PC-9 (cell line): ENCODE measurements at places on chromosomes 12 and 14. TPM values are rescaled to one million over a fixed set of nuclear protein-coding genes. Genes with fewer than 3 reads are reported as not detected.
A peak's percentile ranks its signal among the peaks of the same experiment; 100 is the strongest.

DNA sequence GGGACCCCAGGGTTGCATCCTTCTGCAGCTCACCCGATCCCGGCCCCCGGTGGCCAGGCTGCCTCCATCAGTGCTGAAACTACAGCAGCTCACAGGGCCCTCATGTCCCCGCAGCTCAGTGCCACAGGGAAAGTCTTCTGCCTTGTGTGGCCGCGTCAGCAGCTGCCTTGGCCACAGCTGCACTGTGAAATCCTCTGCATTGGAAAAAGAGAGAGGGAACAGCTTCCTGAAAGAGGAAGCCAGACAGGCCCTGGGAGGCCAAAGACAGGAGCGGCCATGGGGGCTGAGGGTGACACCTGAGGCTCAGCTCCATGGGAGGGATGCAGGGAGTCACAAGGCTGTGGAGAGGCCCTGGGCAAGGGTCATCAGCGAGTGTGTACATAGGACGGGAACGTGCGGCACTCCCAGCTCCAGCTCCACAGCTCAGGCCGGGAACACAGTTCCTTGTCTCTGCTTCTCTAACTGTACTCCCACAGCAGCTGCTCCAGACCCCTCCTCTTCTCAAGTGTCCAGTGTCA lies 32.7 kb downstream of the PARP2 start:
- no peak overlapping the region for H3K27ac ChIP-seq
- no peak for DNase-seq
- no peaks in the 10 kb centered on the region for H3K27me3 ChIP-seq
- no peaks in the 10 kb centered on the region for H3K36me3 ChIP-seq
- H3K4me1 ChIP-seq = no peaks in the 10 kb centered on the region

GRCh38 chr14:83992857-83993256 lies 1537.1 kb upstream of the FLRT2 start:
- no peaks in the 10 kb centered on the region for H3K36me3 ChIP-seq
- DNase-seq = no peak
- no peak overlapping the region for H3K4me3 ChIP-seq
- H3K27ac ChIP-seq = no peak overlapping the region

GRCh38 chr14:103031956-103032355 lies 25.4 kb downstream of the CDC42BPB start:
- H3K4me1 ChIP-seq = peaks cover 36% of the 10 kb centered on the region
- DNase-seq = no peak
- no peaks in the 10 kb centered on the region for H3K36me3 ChIP-seq
- H3K27me3 ChIP-seq = no peaks in the 10 kb centered on the region

- H3K27me3 ChIP-seq = peaks cover 5% of the 10 kb centered on the region; the same call in 1 of the 2 replicates
- no peak for DNase-seq
- no peaks in the 10 kb centered on the region for H3K36me3 ChIP-seq
- H3K4me1 ChIP-seq = no peaks in the 10 kb centered on the region
These were observed 273.9 kb downstream of the GLT1D1 start for GRCh38 chr12:129127211-129127610.

DNA sequence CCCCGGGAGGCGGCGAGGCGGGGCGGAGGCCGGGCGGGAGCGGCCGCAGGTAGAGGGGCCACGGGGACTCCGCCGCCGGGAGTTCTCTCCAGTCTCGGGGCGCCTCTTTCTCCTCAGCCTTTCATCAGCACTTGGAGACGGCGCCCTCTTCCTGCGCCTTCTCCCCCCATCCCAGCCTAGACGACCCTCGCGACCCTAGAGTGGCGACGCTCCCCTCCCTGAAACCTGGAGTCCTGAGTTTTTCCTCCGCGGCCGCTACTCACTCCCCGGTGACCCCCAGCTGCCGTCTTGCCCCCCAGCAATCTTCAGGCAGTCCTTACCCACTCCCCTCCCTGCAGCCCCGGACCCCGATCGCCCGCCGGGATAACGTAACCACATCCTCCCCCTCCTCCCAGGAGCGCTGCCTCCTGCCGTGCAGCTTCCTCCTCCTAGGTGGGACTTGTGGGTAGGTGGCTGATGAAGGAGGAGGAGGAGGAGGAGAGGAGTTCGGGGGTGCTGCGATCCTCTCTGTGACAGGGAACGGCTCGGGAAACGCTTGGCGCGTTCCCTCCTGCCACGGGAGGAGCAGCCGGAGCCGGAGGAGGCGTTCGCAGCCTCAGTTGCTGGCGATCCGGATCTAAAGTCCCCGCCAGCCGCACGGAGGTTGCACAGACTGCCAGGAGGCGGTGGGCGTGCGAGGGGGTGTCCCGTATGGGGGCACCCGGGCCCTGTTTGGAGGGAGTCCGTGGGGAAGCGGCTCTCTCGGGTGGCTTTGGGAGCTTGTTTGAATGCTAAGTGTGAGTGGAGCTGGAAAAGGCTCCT lies 891 bp downstream of the PLEKHA5 start:
- peaks cover 15% of the 10 kb centered on the region; the same call in 1 of the 2 replicates for H3K36me3 ChIP-seq
- H3K27me3 ChIP-seq = no peaks in the 10 kb centered on the region
- peak overlapping the region; percentile 36 for H3K27ac ChIP-seq

DNA sequence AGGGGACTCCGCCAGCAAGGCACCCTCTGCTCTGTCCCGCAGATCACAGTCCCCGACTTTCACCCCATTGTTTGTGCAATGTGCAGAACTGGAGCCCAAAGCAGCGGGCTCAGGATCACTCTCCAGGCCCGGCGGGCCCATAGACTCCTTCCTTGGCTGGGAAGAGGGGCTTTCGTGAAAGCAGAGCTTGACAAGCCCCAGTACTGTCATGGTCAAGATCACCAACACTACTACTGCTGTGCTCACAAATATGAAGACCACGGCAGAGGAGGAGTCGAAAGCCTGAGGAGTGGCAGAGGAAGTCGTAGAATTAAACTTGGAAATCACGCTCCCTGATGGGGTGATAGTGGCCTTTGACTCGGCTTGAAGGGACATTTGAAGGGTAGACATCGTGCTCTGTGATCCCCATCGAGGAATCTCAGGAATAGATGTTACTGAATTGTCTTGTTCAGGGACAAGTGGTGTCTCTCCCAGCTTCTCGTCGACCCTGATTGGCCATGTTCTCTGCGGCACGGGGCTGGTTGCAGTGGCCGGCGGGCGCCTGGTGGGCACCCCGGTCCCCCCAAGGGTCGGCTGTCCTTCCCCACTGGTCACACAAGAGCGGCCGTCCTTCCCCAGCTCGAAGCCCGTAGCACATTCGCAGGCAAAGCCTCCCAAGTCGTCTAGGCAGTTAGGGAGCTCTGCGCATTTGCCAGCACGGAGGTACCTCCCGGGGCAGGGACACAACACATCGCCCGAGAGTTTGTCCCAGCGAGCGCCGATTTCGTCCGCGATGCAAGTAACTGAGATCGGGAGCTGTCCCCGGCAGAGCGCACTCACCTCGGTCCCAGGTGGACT lies 1.1 kb downstream of the CLEC14A start:
- no peaks in the 10 kb centered on the region for H3K36me3 ChIP-seq
- H3K27me3 ChIP-seq = no peaks in the 10 kb centered on the region
- no peak overlapping the region for H3K27ac ChIP-seq
- 0 out of 2 replicates have a peak, but pooled peaks cover 5% of the 10 kb centered on the region for H3K4me1 ChIP-seq

DNA sequence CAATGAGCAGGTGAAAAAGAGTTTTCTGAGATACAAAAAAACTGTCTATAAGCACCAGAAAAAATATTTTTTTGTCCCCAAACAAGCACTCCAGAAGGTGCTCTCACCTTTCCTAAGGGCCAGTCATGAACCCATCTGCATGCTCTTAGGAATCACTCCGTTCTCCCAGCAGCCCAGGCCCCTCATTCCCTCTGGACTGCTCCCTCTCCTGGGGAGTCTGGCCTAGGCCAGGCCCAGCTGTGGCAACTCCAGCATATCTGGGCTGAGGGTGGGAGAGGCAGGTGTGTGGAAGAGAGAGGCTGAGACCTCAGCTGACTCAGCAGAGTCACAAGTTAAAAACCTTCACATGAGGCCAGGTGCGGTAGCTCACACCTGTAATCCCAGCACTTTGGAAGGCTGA lies 54.6 kb downstream of the TRAFD1 start:
- no peak overlapping the region for H3K27ac ChIP-seq
- no peaks in the 10 kb centered on the region for H3K36me3 ChIP-seq
- H3K4me1 ChIP-seq = no peaks in the 10 kb centered on the region
- H3K4me3 ChIP-seq = no peak overlapping the region
- no peaks in the 10 kb centered on the region for H3K27me3 ChIP-seq

- H3K27ac ChIP-seq = no peak overlapping the region
- no peak overlapping the region for H3K4me3 ChIP-seq
- no peaks in the 10 kb centered on the region for H3K27me3 ChIP-seq
- H3K4me1 ChIP-seq = no peaks in the 10 kb centered on the region
- no peak for DNase-seq
- H3K36me3 ChIP-seq = no peaks in the 10 kb centered on the region
These were observed 78.0 kb downstream of the DBX2 start for GRCh38 chr12:44972746-44973421.

DNA sequence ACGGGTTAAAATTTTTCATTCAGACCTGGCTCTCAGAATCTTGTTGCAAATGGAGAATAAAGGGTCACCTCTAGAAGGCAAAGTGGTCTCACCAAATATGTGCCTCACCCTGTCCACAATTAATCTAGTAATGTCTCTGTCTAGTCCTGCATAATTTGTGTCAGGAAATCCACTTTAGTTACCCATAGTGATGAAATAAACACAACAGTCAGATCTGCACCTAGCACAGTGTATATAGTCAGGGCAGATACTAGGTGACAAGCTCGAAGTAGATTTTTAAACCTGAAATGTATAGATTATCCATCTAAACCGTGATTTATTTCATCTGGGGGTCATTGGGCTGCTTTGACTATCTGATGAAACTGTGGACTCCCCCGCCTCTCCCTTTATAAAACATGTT lies 15.9 kb upstream of the FLVCR2 start:
- DNase-seq = no peak
- no peaks in the 10 kb centered on the region for H3K36me3 ChIP-seq
- peak overlapping the region; percentile 52 for H3K27ac ChIP-seq
- H3K4me1 ChIP-seq = peaks cover 64% of the 10 kb centered on the region
- H3K27me3 ChIP-seq = no peaks in the 10 kb centered on the region

DNA sequence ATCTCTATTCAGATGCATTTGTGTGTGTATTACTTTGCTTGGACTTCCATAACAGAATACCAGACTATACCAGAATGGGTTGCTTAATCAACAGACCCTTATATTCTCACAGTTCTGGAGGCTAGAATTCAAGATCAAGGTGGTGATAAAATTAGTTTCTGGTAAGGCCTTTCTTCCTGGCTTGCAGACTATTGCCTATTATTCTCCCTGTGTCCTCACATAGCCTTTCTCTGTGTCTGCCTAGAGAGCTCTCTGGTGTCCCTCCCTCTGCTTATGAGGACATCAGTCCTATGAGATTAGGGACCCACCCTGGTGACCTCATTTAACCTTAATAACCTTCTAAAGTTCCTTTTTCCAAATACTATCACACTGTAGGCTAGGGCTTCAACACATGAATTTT lies 106.0 kb downstream of the FAR2 start:
- no peaks in the 10 kb centered on the region for H3K27me3 ChIP-seq
- no peak for DNase-seq
- H3K4me3 ChIP-seq = no peak overlapping the region
- no peaks in the 10 kb centered on the region for H3K36me3 ChIP-seq
- H3K4me1 ChIP-seq = no peaks in the 10 kb centered on the region

- no peak for DNase-seq
- H3K4me3 ChIP-seq = no peak overlapping the region
- H3K36me3 ChIP-seq = no peaks in the 10 kb centered on the region
- H3K27ac ChIP-seq = peak overlapping the region; percentile 48
These were observed 709 bp downstream of the HAL start for GRCh38 chr12:95995238-95996031.

GRCh38 chr12:49868952-49869815 lies 26.3 kb upstream of the BCDIN3D start:
- no peaks in the 10 kb centered on the region for H3K36me3 ChIP-seq
- H3K4me3 ChIP-seq = no peak overlapping the region
- no peaks in the 10 kb centered on the region for H3K27me3 ChIP-seq
- DNase-seq = peak; percentile 92
- peaks cover 30% of the 10 kb centered on the region for H3K4me1 ChIP-seq

GRCh38 chr14:84129941-84130340 lies 1400.0 kb upstream of the FLRT2 start:
- H3K4me3 ChIP-seq = no peak overlapping the region
- no peaks in the 10 kb centered on the region for H3K27me3 ChIP-seq
- H3K4me1 ChIP-seq = no peaks in the 10 kb centered on the region
- DNase-seq = no peak
- H3K27ac ChIP-seq = no peak overlapping the region
- no peaks in the 10 kb centered on the region for H3K36me3 ChIP-seq

DNA sequence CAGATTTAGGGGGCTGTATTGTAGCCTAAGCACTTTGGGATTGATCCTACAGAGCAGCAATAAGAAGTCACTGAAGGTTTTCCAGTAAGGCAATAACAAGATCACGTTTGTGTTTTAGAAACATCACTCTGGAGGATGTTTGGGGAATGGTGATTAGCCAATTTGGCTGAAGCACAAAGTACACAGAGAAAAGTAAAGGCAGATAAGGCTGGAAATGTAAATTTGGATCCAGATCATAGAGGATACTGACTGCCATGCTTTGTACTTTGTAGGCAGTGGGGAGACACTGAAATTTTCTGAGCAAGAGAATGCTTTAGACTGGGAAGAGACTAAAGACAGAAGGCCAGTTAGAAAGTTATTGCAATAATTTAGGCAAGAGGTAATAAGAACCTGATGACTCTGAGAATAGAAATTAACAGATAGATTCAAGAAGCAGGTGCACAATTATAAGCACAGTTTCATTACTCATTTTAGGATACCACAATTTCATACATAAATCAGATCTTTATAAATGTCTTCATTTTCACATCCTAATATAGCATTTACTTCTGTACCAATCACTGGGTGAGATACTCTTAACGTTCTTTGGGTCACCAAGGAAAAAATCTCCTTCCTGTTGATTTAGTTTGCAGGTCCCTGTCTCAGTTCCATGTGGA lies 314.5 kb upstream of the GARIN6 start:
- no peak overlapping the region for H3K27ac ChIP-seq
- no peak for DNase-seq
- H3K36me3 ChIP-seq = no peaks in the 10 kb centered on the region
- no peak overlapping the region for H3K4me3 ChIP-seq
- H3K27me3 ChIP-seq = peaks cover 4% of the 10 kb centered on the region; the same call in 1 of the 2 replicates
- no peaks in the 10 kb centered on the region for H3K4me1 ChIP-seq

- H3K4me1 ChIP-seq = no peaks in the 10 kb centered on the region
- H3K27ac ChIP-seq = no peak overlapping the region
- H3K27me3 ChIP-seq = peaks cover 55% of the 10 kb centered on the region
- H3K36me3 ChIP-seq = no peaks in the 10 kb centered on the region
- no peak for DNase-seq
These were observed 3.0 kb downstream of the WNT1 start for GRCh38 chr12:48980953-48981756.

DNA sequence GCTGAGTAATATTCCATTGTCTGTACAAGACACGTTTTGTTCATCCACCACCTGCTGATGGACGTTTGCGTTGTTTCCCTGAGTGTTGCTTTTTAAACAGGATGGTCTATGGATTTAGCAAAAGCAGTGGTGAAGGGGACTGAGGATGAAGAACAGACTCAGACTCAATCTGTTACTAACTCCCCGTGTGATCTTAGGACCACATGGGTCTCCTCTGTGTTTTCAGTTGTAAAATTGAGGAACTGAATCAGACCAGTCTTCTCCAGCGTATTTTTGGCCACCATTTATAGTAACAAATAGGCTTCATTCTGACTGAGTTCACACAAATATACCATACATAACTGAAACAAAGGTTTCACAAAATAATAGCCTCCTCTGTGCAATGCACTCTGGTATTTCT lies 85.6 kb downstream of the FOXN3 start:
- peaks cover 16% of the 10 kb centered on the region; the same call in 1 of the 2 replicates for H3K27me3 ChIP-seq
- no peaks in the 10 kb centered on the region for H3K4me1 ChIP-seq
- no peaks in the 10 kb centered on the region for H3K36me3 ChIP-seq
- no peak overlapping the region for H3K4me3 ChIP-seq
- H3K27ac ChIP-seq = no peak overlapping the region
- no peak for DNase-seq

FAM90A1 gene
- 1.6 and 1.7 TPM in 2 replicates for total RNA-seq

KRT81 gene
- total RNA-seq = 2.5 and 4.3 TPM in 2 replicates

GZMB gene
- not detected in 2 replicates for total RNA-seq

OVCH1 gene
- not detected in 2 replicates for total RNA-seq

FANCM gene
- 9.9 and 14.1 TPM in 2 replicates for total RNA-seq

VIPAS39 gene
- 46.1 and 54.5 TPM in 2 replicates for total RNA-seq

WNT1 gene
- not detected in 2 replicates for total RNA-seq

RPGRIP1 gene
- total RNA-seq = 0.75 and 2.1 TPM in 2 replicates
